Mesothelial cell of epicardium (in vitro differentiated cells): ENCODE measurements at places on chromosomes 13 and 19. TPM values are rescaled to one million over a fixed set of nuclear protein-coding genes. Genes with fewer than 3 reads are reported as not detected.

GRCh38 chr13:111033172-111034130 lies 81.7 kb upstream of the ARHGEF7 start:
- no peak for DNase-seq

The CYP2A7 gene
- not detected in 3 replicates for total RNA-seq

The ABCC4 gene
- 6.9 to 7.7 TPM (median 7.4 TPM) in 3 replicates for total RNA-seq

The KIR2DL3 gene
- not detected in 3 replicates for total RNA-seq

- no peak for DNase-seq
These were observed 198.7 kb downstream of the KCTD12 start for GRCh38 chr13:76687467-76687866.

The ARHGEF7 gene
- 88.6 to 95.9 TPM (median 94.7 TPM) in 3 replicates for total RNA-seq

The TMEM38A gene
- 5.7 to 7.8 TPM (median 5.9 TPM) in 3 replicates for total RNA-seq

The ZIM2 gene
- not detected in 3 replicates for total RNA-seq

The ZNF699 gene
- 9.5 to 11.2 TPM (median 10.1 TPM) in 3 replicates for total RNA-seq

The CGB5 gene
- 3.7 to 5.7 TPM (median 5.7 TPM) in 3 replicates for total RNA-seq

DNA sequence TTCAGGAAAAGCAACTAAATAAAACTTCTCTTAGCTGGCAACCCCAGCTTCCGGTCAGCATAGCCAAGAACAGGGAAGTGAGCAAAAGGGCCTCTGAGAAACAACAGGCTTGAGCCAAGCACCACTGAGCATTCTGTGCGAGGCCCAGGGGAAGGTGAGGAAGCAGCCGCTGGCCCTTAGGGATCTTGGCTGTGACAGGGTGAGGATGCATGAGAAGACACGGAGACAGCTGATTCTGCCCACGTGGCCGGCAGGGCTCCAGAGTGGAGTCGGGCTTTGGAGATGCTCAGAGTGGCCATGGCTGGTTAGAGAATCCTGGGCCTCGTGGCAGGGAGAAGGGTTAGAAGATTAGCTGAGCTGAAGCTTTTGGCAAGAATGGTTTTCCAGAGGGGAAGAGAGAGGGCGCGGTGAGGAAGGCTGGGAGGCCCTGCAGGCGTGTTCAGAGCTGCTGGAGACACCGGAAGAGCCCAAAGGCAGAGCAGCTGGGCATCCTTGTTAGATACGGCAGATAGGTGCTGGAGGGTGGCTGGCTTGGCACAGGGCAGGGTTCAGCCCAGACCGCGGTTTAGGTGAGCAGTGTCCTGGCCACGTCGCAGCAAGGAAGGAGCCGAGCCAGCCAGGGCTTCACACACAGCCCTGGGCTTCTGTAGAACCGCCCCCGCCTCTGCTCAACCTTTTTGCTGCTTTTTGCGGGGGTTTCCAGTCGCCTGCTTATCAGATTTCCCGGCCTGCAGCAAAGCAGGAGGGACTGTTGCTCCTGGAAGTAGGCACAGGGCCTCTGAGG lies 17.3 kb downstream of the UPF1 start:
- DNase-seq = no peak

DNA sequence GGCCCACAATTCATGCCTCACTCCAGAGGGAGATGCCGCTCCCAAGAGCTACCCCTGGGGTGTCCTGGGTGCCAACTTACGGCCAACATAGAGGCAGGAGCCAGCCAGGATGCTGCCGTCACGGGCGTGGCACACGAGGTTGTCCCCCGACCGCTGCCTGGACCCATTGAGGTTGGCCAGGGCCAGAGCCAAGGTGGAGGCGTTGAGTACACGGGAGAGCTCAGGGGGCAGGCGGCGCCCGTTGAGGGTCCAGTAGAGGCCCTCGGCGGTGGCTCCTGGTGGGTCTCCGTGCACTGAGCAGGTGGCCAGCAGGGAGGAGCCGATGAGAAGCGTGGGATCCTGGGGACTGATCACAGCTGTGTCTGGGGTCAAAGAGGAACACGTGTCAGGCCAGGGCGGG lies 7.1 kb downstream of the CRLF1 start:
- DNase-seq = no peak

GRCh38 chr13:49020940-49021553 lies 45.3 kb downstream of the FNDC3A start:
- DNase-seq = no peak

DNA sequence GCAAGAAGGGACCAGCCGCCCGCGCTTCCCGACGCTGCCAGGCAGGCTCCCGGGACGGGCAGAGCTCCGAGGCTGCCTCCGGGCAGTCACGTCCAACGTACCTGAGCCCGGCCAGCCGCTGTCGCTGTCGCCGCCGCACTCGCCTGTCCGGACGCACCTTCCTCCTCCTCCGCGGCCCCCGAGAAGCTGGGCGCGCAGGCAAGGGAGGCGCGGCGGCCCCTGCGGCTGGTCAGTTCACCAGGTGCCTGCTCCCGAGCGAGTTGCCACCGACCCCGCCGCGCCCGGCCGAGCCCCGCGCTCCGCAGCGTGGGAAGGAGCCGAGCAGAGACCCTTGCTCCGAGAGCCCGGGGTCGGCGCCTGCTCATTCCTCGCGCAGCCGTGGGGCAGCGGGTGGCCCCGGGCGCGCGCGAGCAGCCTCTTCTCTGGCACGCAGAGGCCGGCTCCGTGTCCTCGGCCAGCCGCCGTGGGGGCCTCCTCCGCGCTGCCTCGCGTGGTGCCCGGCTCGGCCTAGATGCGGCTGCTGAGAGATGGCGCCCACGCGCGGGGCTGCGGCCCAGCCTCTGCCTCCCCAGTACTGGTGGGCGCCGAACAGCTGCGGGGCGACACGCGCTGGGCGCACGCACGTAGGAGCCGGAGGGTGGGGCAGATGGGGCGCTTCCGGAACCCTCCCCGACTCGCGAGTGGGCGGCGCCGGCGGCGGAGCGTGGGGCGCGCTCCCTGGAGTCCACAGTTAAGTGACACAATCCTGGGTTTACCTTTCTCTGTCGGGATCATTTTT lies 419.4 kb downstream of the UQCRFS1 start:
- no peak for DNase-seq

The GNG7 gene
- total RNA-seq = 8.2 to 8.8 TPM (median 8.5 TPM) in 3 replicates

DNA sequence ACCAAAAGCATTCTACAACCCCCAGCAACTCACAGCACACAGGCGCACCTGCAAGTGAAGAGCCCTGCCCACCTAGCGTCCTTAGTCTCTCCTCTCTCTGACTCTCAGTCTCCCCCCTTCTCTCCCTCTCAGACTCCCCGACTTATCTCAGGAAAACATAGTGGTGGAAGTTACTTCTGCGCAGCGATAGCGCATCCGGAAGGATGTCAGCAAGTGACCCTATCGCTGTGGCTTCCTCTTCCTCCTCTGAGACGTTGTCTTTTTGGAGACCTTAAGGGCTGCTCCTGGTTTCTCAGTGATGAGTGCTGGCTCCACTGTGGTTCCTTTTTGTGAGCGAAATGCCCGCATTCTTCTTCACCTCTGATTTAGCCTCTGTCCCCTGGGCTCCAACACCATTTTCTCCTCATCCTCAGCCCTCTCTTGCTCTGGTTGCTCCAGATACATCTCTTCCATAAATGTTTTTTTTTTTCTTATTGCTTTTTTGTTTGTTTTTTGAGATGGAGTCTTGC lies 1.4 kb upstream of the YIF1B start:
- DNase-seq = no peak

The LGALS14 gene
- total RNA-seq = 0.71 to 0.92 TPM (median 0.72 TPM) in 3 replicates

The ADGRE2 gene
- 0.35 to 0.45 TPM in 2 of 3 replicates, not detected in the other for total RNA-seq

- no peak for DNase-seq
These were observed 6.2 kb downstream of the SYT5 start for GRCh38 chr19:55173714-55174409.

DNA sequence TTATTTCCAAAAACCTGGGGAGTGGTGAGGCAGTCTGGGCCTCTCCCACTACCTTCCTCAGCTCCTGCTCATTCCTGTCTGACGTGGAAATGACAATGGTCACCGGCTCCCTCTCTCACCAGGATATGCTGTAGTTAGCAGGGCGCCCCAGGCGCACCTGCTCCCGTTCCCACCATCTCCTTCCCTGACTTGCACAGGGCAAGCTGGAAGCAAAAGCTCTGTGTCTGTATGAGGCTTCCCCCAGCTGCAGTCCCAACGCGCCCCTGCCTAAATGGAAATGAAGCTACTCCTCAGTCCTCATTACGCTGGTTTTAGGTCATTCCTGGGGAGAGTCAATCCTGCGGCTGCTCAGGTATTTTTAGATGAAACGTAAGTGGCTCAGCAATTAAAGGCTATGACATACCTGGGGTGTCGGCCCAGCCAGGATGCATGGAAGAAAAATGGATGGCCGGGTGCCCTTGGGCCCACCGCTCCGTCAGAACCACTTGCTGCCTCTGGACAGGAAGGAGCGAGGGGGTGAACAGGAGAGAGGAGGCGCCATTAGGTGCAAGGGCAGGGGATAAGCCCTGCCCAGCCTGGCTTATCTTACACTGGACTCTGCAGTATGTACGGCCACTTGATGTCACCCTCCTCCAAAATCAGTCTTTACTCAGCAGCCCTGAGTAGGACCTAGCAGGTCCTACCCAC lies 32.4 kb downstream of the DHRS12 start:
- no peak for DNase-seq

GRCh38 chr19:28234637-28235036 lies 978.3 kb downstream of the UQCRFS1 start:
- DNase-seq = no peak

DNA sequence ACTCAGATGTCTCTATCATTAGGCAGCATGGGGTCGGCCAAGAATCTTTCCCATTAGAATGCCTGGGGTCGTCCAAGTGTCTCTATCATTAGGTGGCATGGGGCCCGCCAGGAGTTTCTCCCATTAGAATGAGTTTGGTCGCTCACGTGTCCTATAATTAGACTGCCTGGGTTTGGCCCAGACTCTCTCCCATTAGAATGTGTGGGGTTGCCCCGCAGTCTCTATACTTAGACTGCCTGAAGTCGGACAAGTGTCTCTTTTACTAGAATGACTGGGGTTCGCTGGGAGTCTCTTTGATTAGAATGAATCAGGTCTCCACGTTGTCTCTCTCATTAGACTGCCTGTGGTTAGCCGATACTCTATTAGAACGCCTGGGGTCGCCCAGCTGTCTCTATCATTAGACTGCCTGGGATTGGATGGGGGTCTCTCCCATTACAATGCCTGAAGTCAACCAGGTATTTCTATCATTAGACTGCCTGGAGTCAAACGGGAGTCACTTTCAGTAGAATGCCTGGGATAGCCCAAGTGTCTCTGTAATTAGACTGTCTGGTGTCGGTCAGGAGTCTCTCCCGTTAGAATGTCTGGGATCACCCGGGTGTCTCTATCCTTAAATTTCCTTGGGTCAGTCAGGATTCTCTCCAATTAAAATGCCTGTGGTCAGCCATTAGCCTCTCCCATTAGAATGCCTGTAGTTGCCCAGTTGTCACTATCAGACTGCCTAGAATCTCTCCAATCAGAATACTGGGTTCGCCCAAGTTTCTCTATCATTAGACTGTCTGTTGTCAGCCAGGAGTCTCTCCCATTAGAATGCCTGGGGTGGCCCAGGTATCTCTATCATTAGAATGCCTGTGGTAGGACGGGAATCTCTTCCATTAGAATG lies 1454.1 kb downstream of the UQCRFS1 start:
- DNase-seq = no peak

The NLRP9 gene
- not detected in 3 replicates for total RNA-seq

DNA sequence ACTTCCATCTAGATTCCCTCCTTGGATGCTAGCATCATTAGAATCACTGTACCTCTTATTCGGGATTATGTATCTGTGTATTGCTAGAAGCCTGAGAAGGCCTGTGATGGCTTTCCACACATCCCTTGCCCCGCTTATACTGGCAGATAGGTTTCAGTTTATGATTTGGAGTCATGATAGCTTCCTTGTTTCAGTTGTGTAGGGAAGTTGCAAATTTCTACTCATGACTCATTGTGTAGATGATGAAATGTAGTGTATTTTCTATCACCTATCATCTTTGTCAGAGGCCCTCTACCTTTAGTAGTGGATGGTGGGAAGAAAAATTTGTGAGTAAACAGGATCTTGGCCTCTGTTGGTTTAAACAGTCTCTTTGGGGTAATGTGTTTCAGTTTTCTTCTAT lies 165.2 kb downstream of the GGACT start:
- DNase-seq = no peak

The NRTN gene
- 1.7 to 2.8 TPM (median 2.4 TPM) in 3 replicates for total RNA-seq

GRCh38 chr19:32677657-32678056 lies 2.0 kb downstream of the RGS9BP start:
- peak; percentile 42 for DNase-seq

DNA sequence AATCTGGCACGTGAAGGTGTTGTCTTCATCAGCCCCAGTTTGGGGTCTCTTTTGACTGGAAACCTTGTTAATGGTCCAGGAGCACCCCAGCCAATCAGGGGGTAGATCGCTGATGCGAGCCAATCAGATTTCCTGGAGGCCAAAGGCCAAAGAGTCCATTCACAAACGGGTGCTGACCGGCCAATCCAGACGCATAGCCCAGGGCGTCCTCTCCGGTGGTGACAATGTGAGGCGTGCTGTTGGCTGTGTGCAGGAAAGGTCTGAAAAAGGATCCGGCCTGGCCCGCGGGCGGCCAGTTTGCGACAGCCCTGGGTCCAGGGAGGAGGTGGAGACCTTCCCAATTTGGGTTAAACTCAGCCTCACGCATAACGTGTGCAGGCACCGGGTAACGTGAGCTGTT lies 3.1 kb downstream of the MAST3 start:
- no peak for DNase-seq

DNA sequence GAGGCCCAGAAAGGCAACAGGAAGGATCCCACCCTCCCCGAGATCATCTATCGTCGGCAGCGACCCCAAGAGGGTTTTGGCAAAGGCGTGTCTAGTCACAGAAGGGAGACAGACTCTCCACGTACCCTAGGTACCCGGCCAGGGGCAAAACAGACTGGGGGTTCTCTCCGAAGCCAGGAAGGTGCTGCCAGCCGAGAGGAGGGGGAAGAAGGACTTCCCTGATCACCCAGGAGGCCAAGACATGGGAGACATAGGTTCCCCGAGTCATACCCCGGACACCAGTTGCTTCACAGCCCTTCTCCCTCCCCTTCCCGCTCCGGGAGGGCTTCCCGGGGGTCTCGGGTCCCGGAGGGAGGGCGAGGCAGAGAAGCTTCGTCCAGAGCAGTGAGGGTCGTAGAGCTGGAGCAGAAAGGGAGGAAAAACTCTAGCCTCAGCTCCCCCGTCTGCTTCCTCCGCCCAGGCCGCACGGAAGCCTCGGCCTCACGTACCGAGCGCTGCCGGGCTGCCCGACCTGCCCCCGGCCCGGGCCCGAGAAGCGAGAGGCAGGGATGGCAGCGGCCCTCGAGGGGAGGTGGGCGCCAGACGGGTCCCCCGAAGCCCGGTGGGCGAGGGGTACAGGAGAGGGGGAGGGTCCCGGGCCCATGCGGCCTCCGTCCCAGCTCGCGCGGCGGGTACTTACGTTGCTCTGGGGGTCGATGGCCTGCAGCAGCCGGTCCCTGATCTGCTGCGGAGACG lies 644 bp downstream of the MED26 start:
- peak; percentile 57 for DNase-seq

The RASA3 gene
- total RNA-seq = 13.5 to 14.6 TPM (median 13.7 TPM) in 3 replicates

DNA sequence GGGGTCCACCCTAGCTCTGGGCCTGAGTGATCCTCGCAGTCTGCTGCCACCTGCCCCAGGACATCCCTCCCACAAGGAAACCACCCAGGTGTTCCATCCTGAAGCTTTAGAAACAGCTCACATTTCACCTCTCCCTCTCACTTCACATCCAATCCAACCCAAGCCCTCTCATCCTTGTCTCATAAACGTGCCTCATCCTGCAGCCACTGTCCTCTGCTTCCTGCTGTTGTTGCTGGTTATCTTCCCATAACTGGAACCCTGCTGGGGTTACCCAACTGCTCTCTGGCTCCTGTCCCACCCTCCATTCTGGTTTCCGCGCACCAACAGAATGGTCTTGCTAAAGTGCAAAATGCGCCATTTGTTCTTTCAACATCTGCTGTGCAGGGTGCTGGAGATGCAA lies 59.7 kb upstream of the MTIF3 start:
- no peak for DNase-seq
